ENCODE measurements at places on chromosomes 7 and 10.
A peak's percentile ranks its signal among the peaks of the same experiment; 100 is the strongest.

DNA sequence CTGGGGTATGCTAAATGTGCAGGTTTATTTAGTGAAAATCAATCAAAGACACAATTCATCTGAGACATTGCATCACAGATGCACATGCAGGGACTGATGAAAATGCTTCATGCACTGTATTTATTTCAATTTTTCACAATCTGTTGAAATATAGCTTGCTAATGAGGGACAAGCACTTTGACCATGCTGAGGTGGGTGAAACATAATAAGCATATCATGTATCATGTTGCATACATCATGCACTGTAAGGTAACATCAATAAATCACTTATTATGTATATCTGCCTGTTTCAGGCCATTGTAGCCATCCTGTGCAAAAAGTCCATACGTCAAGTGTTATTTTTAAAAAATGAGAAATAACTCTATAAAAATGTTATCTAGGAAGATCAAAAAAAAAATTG lies 426.9 kb upstream of the PCDH15 start:
- no peaks in the 10 kb centered on the region for H3K4me1 ChIP-seq
- no peak overlapping the region for H3K27ac ChIP-seq
- H3K4me3 ChIP-seq: no peak overlapping the region
- H3K27me3 ChIP-seq: no peaks in the 10 kb centered on the region
- no peak for DNase-seq

GRCh38 chr7:95126053-95126709 lies 198.2 kb downstream of the PON1 start:
- H3K4me1 ChIP-seq: no peaks in the 10 kb centered on the region
- H3K27ac ChIP-seq: no peak overlapping the region
- H3K4me3 ChIP-seq: no peak overlapping the region
- H3K36me3 ChIP-seq: no peaks in the 10 kb centered on the region

DNA sequence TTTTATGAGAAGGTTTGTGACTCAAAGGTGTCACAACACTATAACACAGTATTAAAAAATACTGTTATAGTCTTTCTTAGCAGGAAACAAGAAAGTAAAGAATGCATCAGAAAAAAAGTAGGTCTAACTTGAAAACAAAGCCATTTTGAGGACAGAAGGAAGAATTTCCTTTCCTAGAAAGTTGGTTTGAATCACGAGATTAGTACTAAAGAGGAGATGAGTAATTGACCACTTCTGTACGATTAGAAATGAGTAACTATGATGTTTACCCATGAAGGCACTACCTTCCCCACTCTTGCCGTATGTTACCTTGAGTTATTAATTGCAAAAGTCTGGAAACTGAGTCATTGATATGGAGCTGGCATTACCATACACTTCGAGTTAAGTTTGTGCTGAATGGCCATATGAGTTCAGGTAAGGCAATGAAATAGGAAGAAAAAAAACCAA lies 65.2 kb downstream of the FAM185A start:
- H3K4me3 ChIP-seq: no peak overlapping the region
- H3K27me3 ChIP-seq: no peaks in the 10 kb centered on the region
- DNase-seq: no peak

GRCh38 chr7:105647591-105647990 lies 66.3 kb upstream of the EFCAB10 start:
- H3K27me3 ChIP-seq: no peaks in the 10 kb centered on the region
- H3K27ac ChIP-seq: no peak overlapping the region
- H3K36me3 ChIP-seq: peaks cover 13% of the 10 kb centered on the region
- no peak for DNase-seq
- no peak overlapping the region for H3K4me3 ChIP-seq

GRCh38 chr7:151018421-151019129 lies 5.7 kb downstream of the ATG9B start:
- H3K36me3 ChIP-seq: no peaks in the 10 kb centered on the region
- H3K27me3 ChIP-seq: peaks cover 13% of the 10 kb centered on the region
- H3K4me1 ChIP-seq: peaks cover 36% of the 10 kb centered on the region
- no peak overlapping the region for H3K27ac ChIP-seq

- DNase-seq: no peak
- H3K27ac ChIP-seq: no peak overlapping the region
- no peaks in the 10 kb centered on the region for H3K36me3 ChIP-seq
- no peak overlapping the region for H3K4me3 ChIP-seq
Observed at GRCh38 chr7:155254018-155254417, 43.7 kb upstream of the INSIG1 start.

GRCh38 chr7:137753067-137753466 lies 93.7 kb downstream of the DGKI start:
- no peaks in the 10 kb centered on the region for H3K36me3 ChIP-seq
- peaks cover 8% of the 10 kb centered on the region for H3K4me1 ChIP-seq
- no peak overlapping the region for H3K27ac ChIP-seq
- H3K27me3 ChIP-seq: no peaks in the 10 kb centered on the region
- no peak for DNase-seq
- H3K4me3 ChIP-seq: no peak overlapping the region

GRCh38 chr10:18527687-18528086 lies 123.7 kb downstream of the NSUN6 start:
- peaks cover 4% of the 10 kb centered on the region for H3K36me3 ChIP-seq
- H3K4me1 ChIP-seq: no peaks in the 10 kb centered on the region
- H3K27me3 ChIP-seq: no peaks in the 10 kb centered on the region
- no peak overlapping the region for H3K27ac ChIP-seq
- DNase-seq: no peak
- no peak overlapping the region for H3K4me3 ChIP-seq

GRCh38 chr10:21458126-21458871 lies 67.2 kb downstream of the SKIDA1 start:
- H3K36me3 ChIP-seq: no peaks in the 10 kb centered on the region
- DNase-seq: no peak
- no peak overlapping the region for H3K27ac ChIP-seq
- no peaks in the 10 kb centered on the region for H3K4me1 ChIP-seq
- H3K4me3 ChIP-seq: no peak overlapping the region
- no peaks in the 10 kb centered on the region for H3K27me3 ChIP-seq

- no peak overlapping the region for H3K27ac ChIP-seq
- H3K36me3 ChIP-seq: no peaks in the 10 kb centered on the region
- H3K4me1 ChIP-seq: no peaks in the 10 kb centered on the region
- H3K4me3 ChIP-seq: no peak overlapping the region
- DNase-seq: no peak
Observed at GRCh38 chr10:128498746-128499145, 372.5 kb upstream of the MKI67 start.

DNA sequence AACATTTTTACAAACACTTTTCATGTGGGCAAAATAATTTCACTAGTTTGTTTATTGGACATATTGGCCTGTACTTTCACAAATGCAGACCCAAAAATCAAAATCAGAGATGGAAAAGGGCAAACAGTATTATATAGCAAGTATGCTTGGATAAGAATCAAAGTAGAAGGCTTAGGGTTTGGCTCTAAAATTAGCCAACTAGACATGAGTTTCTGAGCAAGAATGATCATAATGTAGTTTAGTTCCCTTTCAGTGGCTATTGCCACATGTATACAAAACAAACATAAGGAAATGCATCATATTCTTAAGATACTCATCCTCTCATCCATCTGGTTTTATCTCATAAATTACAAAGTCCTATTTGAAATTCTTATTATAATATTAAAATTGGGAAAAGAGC lies 132.5 kb downstream of the IMMP2L start:
- H3K4me1 ChIP-seq: no peaks in the 10 kb centered on the region
- DNase-seq: no peak
- H3K36me3 ChIP-seq: no peaks in the 10 kb centered on the region
- no peak overlapping the region for H3K4me3 ChIP-seq
- H3K27me3 ChIP-seq: no peaks in the 10 kb centered on the region
- H3K27ac ChIP-seq: no peak overlapping the region

DNA sequence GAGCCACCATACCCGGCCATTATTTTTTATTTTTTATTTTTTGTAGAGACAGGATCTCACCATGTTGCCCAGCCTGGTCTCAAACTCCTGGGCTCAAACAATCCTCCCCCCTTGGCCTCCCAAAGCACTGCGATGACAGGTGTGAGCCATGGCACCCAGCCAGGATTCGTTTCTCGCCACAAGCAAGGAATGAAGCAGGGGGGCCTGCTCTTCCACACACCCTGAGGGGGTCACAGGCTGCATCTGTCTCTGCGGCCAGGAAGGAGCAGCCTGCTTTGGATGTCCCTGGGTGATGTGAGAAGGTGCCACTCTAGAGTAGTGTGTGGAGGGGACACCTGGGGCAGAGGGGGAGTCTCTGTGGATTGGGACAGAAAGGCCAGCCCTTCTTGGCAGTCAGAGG lies 61.3 kb upstream of the TNRC18 start:
- H3K27ac ChIP-seq: no peak overlapping the region
- no peaks in the 10 kb centered on the region for H3K27me3 ChIP-seq
- H3K4me3 ChIP-seq: no peak overlapping the region
- no peak for DNase-seq
- peaks cover 54% of the 10 kb centered on the region for H3K4me1 ChIP-seq

- no peak overlapping the region for H3K27ac ChIP-seq
- DNase-seq: no peak
- no peaks in the 10 kb centered on the region for H3K36me3 ChIP-seq
Observed at GRCh38 chr7:141992156-141992555, 3.5 kb upstream of the MGAM start.

DNA sequence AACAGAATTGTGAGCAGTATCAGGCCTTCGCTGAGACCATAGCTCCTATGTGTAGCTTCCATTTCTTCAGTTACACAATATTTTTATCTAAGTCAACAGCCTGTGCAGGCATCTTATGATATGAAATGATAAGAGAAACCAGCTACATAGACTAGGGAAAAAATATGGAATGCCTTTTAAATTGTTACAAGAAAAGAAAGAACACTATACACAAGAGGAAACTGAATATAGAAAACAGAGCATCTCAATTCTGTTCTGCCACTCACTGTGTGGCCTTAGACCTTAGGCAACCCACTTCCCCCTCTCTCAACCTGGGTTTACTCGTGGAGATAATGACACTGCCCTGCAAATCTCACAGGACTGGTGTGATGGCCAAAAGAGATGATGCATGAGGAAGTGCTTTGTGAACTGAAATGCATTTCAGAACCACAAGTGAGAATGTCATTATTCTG lies 132.9 kb downstream of the LRRN3 start:
- H3K4me3 ChIP-seq: no peak overlapping the region
- H3K36me3 ChIP-seq: no peaks in the 10 kb centered on the region
- DNase-seq: peak; percentile 80
- peaks cover 3% of the 10 kb centered on the region for H3K4me1 ChIP-seq
- peak overlapping the region; percentile 60 for H3K27ac ChIP-seq

DNA sequence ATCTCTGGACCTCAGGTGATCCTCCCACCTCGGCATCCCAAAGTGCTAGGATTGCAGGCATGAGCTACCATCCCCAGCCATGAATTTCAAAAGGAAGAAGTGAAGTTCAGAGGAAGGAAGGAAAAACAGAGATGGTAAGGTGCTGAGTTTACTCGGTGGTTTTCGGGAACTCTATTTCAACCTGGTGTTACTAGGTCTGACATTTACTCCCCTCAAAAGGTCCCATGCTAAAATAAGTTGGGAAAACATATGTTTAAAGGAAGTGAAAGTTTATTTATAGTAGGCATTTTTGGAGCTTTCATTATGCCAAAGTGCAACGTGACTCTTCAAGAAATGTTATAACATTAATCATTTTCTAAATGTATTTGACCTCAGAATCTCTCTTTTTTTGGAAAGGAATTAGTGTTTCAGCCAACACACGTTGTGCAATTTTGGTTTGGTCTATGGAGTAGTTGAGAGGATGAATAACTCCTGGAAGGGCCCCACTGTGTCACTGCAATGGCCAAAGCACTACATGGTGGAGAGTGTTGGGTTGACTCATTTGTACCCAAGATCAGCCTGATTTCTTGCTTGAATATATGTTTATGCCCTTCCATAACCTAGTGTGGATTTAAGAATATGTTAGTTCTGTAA lies 114.7 kb upstream of the FAM171A1 start:
- no peaks in the 10 kb centered on the region for H3K36me3 ChIP-seq

- H3K27ac ChIP-seq: no peak overlapping the region
- H3K36me3 ChIP-seq: no peaks in the 10 kb centered on the region
- no peak overlapping the region for H3K4me3 ChIP-seq
- no peaks in the 10 kb centered on the region for H3K27me3 ChIP-seq
Observed at GRCh38 chr7:86930554-86931307, 128.7 kb downstream of the ELAPOR2 start.

DNA sequence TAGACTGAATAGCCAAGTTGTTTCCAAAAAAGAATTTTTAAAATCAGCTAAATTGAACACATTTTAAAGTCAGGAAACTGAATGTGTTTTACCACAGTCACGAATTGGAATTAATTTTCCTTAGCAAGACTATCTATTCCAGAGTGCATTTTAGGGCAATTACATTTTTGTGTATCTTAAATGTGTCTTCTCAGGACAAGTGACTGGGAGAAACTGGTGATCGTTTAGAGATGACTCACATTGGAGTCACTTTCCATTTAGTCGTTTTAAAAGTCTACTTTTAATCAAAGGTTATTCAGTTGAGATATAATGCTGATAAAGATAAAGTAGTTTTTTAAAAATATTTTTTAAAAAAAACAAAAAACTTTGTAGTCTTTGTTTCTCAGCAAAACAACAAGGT lies 191.7 kb upstream of the SLC26A5 start:
- H3K4me1 ChIP-seq: no peaks in the 10 kb centered on the region
- DNase-seq: no peak
- H3K36me3 ChIP-seq: no peaks in the 10 kb centered on the region
- H3K4me3 ChIP-seq: no peak overlapping the region
- no peaks in the 10 kb centered on the region for H3K27me3 ChIP-seq

DNA sequence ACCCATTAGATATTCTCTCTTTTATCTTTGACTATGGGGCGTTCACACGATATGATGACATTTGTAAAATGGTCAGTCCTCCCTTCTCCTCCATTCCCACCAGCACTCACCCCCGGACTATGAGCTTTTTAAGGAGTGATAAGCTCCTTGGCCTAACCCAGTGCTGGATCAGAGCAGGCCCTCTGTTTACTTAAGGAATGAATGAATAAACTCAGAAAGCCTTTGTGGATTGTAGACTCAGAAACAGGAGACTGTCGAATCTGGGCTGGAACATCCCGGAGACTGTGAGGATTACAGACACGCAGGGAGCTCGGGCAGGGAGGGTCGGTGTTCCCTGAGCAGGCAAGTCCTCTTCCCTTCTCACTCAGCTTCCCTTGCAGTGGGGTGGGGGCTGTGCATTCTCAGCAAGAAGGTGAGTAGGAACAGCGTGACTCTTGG lies 6.8 kb upstream of the ZCCHC24 start:
- no peak for DNase-seq
- H3K4me3 ChIP-seq: no peak overlapping the region
- no peak overlapping the region for H3K27ac ChIP-seq
- no peaks in the 10 kb centered on the region for H3K27me3 ChIP-seq
- H3K4me1 ChIP-seq: peaks cover 3% of the 10 kb centered on the region
- no peaks in the 10 kb centered on the region for H3K36me3 ChIP-seq

- no peaks in the 10 kb centered on the region for H3K4me1 ChIP-seq
- no peaks in the 10 kb centered on the region for H3K27me3 ChIP-seq
- no peak overlapping the region for H3K27ac ChIP-seq
- H3K4me3 ChIP-seq: no peak overlapping the region
- no peak for DNase-seq
Observed at GRCh38 chr10:61408105-61408504, 45.1 kb downstream of the TMEM26 start.

GRCh38 chr7:144256112-144256511 lies 8.5 kb downstream of the OR2A7 start:
- H3K36me3 ChIP-seq: no peaks in the 10 kb centered on the region
- H3K4me1 ChIP-seq: no peaks in the 10 kb centered on the region
- peak; percentile 13 for DNase-seq

Measured in common myeloid progenitor, CD34-positive (primary cell).